Activated CD4-positive, alpha-beta T cell treated with anti-CD3 and anti-CD28 coated beads, Interleukin-2, amount 10 ng/mL, durations not matched to agents 7 days and 5 days (primary cell): ENCODE measurements at places on chromosomes 16 and 17. TPM values are rescaled to one million over a fixed set of nuclear protein-coding genes. Genes with fewer than 3 reads are reported as not detected.

DNA sequence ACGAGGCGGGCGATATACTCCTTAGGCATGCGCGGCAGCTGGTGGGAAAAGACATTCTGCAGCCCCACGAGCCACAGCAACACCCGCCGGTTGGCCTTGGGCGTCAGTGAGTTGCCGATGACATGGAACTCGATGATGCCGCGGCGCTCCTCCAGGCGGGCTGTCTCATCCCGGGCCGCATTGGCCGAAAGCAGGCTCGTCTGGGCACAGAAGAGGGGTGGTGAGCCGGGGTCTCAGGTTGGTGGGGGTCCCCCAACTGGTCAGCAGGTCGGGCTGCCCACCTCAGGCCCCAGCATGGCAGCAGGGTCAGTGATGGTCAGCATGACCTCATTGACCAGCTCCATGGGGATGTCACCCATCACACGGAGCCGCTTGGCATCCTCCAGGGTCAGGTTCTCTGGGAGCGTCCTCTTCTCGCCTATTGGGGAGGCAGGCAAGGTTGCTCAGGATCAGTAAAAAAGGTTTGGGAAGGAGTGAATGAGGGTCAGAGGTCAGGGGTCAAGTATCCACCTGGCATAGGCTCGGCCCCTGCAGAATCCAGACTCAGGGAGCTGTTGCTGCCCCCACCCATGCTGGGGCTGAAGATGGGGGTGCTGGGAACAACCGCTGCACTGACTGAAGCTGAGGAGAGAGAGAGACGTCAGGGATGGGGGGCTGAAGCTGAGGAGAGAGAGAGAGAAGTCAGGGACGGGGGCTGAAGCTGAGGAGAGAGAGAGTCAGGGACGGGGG, 3.6 kb downstream of the KAT2A start:
- H3K4me1 ChIP-seq: peaks cover 55% of the 10 kb centered on the region
- H3K27ac ChIP-seq: no peak overlapping the region
- no peaks in the 10 kb centered on the region for H3K27me3 ChIP-seq
- no peak overlapping the region for H3K4me3 ChIP-seq
- no peak for DNase-seq

DNA sequence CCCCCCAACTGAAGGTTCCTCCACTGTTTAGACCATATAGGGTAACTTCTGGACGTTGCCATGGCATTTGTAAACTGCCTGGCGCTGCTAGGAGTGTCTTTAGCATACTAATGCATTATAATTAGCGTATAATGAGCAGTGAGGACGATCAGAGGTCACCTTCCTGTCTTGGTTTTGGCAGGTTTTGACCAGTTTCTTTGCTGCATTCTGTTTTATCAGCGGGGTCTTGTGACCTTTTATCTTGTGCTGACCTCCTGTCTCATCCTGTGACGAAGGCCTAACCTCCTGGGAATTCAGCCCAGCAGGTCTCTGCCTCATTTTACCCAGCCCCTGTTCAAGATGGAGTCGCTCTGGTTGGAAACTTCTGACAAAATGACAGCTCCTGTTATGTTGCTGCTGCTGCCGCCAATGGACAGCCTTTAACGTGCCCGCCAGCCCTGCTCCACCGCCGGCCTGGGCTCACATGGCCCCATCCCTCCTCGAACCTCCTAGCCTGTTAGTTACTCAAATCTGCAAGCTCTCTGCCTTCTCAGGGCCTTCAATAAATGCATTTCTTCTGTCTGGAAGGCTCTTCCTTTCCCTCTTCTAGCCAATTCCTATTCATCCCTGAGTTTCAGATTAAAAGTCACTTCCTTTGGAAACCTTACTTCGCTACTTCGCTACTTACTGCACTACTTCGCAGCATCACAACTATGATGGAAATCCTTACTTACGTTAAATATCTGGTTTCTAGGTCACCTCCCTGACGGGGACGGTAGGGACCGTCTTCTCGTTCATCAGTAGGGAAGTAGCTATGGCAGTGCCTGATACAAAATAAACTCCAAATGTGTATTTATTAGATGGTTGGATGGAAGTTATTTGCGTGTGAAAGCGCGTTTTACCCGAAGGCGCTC, 640 bp upstream of the NAGLU start:
- peak overlapping the region; percentile 83 for H3K27ac ChIP-seq
- peaks cover 7% of the 10 kb centered on the region for H3K36me3 ChIP-seq
- DNase-seq: no peak
- peaks cover 5% of the 10 kb centered on the region for H3K27me3 ChIP-seq
- H3K4me1 ChIP-seq: peaks cover 51% of the 10 kb centered on the region
- H3K4me3 ChIP-seq: peak overlapping the region; percentile 76

DNA sequence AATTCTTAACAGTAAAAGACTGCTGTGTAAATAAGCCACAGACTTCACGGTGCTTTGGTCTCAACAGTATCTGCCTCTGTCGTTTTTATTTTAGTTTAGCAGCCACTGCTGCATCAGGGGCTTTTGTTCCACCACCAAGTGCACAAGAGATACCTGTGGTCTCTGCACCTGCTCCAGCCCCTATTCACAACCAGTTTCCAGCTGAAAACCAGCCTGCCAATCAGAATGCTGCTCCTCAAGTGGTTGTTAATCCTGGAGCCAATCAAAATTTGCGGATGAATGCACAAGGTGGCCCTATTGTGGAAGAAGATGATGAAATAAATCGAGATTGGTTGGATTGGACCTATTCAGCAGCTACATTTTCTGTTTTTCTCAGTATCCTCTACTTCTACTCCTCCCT, 7.9 kb downstream of the HERPUD1 start:
- peaks cover 79% of the 10 kb centered on the region for H3K36me3 ChIP-seq
- peak overlapping the region; percentile 85 for H3K27ac ChIP-seq
- no peak for DNase-seq

The ZNF594 gene
- total RNA-seq: 11.3 TPM

DNA sequence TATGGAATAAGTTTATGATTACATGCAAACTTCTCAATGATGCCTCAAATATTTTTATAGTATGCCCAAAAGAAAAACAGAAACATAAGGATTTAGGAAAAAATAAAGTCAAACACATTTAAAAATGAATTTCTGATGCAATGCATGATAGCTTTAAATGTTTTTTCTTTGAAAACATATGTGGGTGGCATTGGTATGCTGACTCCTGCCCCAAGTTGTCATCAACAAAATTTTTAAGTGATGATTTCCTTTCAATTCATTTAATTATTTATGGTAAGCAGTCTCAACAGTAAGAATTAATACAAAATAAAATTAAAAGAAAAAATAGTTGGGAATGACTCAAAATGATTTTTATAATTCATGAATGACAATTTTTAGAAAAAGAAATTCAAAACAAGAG, 104.9 kb downstream of the CEP112 start:
- H3K27me3 ChIP-seq: peaks cover 4% of the 10 kb centered on the region
- H3K36me3 ChIP-seq: no peaks in the 10 kb centered on the region
- no peak overlapping the region for H3K27ac ChIP-seq

DNA sequence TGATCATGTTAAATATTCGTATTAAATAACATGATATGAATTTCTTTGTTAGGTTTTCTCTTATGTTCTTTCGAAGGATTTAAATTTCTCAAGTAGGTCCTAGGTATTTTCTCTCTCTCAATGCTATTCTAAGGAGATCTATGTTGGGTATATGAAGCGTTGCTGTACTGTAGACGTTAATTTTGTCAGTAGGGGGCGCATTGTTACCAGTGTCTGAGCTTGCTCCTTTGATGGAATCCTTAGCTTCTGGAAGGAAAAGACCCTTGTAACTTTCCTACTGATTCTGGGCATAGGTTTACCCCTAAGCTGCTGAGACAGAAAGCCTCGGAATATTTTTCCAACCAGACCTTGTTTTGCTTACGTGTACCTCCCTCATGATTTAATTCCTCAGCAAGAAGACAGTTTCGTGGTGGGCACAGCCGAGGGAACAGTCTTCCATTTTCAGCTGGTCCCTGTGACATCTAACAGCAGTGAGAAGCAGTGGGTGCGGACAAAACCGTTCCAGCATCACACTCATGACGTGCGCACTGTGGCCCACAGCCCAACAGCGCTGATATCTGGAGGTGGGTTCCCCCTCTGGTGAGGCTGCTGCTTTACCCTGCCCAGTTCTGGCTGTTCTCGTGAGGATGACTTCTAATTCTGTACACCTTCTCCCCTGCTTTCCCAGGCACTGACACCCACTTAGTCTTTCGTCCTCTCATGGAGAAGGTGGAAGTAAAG, 17.9 kb downstream of the UTP4 start:
- H3K4me1 ChIP-seq: no peaks in the 10 kb centered on the region
- no peak overlapping the region for H3K27ac ChIP-seq
- peaks cover 47% of the 10 kb centered on the region for H3K36me3 ChIP-seq
- no peaks in the 10 kb centered on the region for H3K27me3 ChIP-seq
- peak; percentile 76 for DNase-seq
- H3K4me3 ChIP-seq: no peak overlapping the region

GRCh38 chr16:2842340-2843000, 12.4 kb downstream of the ZG16B start:
- peak overlapping the region; percentile 87 for H3K27ac ChIP-seq
- H3K4me3 ChIP-seq: peak overlapping the region; percentile 16
- H3K4me1 ChIP-seq: peaks cover 21% of the 10 kb centered on the region
- no peaks in the 10 kb centered on the region for H3K36me3 ChIP-seq
